GM04503 (cell line): ENCODE measurements at places on chromosomes 11 and 22.

- DNase-seq, result no peak
Measured at GRCh38 chr11:123065621-123066020, 3.7 kb upstream of the HSPA8 start.

GRCh38 chr11:9169595-9170295 lies 78.3 kb upstream of the SCUBE2 start:
- no peak for DNase-seq

DNA sequence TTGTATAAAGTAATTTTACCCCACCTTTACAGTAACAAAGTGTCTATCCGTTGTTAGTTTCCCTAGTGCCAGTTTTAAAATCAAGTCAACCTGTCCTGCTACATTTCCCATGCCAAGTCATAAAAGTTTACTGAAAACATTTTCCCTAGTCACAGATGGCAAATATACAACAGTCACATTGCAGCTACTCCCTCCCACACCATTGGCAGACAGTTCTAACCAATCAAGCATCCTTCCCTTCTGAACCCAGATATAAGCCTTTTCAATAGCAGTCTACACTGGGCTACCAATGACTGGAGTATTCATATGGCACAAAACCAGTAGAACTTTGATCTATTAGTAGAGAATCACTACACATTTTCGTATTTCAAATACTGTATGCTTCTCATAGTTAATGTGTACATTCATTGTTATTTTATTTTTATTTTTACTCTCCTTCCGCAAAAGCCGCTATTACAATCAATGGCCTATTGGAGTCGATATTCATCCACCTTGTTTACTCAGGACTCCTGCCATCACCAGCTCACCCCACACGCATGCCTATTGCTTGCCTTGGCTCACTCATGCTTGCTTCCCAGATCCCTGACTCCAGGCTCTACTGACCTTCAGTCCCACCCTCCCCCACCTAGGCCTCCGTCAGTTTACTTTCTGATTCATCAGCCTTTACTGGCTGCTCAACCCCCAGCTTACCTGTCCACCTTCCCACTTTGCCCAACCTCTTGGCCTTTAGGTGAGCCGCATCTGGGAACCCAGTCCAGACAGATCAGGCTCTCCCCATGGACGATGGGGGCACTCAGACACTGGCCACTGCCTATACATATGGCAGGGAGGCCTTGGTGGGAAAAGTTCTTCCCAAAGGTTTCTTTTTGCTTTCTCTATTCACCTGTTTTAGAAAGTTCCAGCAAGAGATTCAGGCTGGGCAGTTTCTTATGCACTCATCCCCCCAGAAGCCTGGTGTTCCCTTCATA lies 408.4 kb downstream of the SOX6 start:
- DNase-seq, result no peak

DNA sequence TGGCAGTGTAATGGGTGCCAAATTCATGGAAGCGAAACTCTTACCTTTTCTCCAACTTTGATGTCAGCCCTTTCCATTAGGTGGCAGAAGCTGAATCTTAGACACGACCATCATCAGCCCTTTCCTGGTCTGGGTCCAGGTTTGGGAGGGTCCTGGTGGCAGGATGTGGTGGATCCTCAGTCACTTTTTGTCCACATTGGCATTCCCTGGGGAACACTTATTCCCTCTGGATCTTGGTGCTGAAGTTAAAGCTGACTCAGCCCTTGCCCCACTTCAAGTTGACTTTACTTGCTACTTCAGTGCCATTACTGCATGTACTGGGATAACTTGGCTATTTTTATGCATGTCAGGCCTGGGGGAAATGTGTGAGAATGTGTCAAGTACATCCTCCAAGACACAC lies 16.6 kb upstream of the NTM start:
- DNase-seq, result no peak

DNA sequence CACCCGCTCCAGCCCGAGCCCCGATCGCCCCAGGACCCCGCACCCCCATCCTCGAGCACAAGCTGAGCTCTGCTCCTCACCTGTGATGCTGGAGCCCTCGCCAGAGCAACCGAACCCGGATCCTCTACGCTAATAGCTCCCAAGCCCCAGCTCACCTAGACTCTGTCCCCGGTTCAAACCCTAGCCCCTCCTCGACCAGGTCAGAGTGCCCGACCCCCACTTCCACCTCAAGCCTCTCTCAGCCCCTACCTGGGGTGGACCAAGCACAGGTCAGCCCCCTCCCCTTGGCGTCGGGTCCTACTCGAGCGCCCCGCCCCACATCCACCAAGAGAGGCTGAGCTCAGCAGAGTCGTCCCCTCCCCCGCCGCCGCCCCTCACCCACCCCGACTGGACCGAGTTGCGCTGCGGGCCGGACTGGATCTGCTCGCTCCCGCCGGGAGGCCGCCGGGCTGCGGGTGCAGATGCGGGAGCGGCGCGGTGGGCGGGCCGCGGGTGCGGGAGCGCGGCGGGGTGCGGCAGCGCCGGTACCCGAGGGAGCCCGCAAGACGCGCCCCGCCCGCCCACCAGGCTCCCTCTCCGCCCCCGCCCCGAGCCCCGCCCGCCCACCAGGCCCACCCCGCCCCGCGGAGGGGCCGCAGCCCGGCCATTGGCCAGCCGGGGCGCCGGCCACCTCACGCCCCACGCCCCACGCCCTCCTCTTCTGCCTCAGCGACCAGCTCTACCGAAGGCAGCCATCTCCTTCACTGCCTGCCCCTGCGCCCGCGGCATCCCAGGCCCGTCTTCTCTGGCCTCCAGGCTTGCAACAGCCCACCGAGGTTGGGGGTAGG lies 577 bp upstream of the DKK3 start:
- DNase-seq, result no peak

GRCh38 chr22:50529897-50530579 lies at the start of gene TYMP:
Gene TYMP (minus strand): TSS chr22:50530012. CDS start chr22:50529709, 303 bp downstream.
- DNase-seq, result no peak

GRCh38 chr11:121414141-121414913 lies 37.8 kb upstream of the SORL1 start:
- DNase-seq, result no peak

- no peak for DNase-seq
Measured at GRCh38 chr22:26385164-26385563, 43.9 kb upstream of the ASPHD2 start.

- no peak for DNase-seq
Measured at GRCh38 chr22:45254789-45255278, 14.1 kb upstream of the KIAA0930 start.

GRCh38 chr11:123187665-123188507 lies 7.2 kb downstream of the CLMP start:
- no peak for DNase-seq

DNA sequence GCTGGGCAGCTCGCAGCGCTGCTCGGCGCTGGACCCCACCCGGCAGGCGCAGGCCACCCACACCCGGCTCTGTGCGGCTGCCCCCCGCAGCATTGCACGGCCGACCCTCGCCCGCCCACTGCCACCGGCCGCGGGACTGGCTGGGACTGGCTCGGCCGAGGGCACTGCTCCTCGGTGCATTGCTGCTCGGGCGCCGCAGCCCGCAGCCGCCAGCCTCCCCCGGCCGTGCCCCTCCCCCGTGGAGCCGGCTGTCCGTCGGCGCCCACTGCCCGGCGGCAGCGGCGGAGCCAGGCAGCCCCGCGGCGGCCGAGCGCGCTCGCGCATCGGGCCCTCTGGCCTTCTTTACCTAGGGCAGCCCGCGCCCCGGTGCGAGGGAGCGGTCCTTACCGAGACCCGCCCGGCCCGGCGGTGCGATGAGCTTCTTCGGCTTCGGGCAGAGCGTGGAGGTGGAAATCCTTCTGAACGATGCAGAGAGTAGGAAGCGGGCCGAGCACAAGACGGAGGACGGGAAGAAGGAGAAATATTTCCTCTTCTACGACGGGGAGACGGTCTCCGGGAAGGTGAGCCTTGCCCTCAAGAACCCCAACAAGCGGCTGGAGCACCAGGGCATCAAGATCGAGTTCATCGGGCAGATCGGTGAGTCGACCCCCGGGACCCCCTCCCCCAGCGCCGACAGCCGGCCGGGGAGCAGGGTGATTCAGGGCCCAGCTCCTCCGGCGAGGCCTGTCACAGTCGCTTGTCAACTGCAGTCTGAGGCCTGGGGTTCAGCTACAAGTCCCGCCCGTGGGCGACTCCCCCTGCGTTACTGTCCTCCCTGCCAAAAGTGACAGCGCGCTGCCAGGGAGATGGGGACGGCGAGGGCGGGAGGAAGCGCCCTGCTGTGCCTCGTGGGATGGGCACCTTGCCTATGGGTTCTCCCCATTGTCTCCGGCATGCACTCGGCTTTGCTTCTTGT lies 516 bp downstream of the VPS26B start:
- DNase-seq, result no peak

DNA sequence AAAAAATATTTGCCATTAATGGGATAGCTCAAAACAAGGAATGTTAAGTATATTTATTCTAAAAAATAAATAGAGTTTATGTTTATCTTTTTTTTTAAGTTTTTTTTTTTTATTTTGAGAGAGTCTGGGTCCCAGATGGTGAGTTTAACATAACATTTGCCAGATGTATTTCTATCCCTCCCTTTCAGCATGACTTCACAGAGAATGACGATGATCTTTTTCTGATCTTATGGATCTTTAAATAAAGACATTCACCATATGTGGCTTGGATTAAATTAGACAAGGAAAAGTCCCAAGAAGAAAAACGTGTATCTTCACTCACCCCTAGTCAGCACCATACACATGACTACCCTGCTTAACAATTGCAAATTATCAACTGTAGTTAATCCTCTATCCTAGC lies 839.8 kb upstream of the CNTN5 start:
- no peak for DNase-seq

DNA sequence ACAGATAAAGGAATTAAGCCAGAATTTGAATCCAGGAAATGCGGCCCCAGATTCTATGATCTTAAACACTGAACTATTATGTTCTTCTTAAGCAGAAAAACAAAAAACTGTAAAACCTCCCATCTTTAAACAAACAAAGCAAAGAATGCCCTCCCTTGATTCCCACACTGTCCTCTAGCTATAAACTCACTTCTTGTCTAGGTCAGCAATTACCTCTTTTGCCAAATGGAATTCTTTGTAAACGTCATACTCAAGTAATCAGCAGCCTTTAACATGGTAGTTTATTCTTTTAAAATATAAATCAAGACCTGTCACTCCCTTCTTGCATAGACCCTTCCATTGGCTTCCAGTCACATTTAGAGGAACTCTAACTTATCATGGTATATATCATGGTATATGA lies 958.9 kb upstream of the CNTN5 start:
- DNase-seq, result no peak

DNA sequence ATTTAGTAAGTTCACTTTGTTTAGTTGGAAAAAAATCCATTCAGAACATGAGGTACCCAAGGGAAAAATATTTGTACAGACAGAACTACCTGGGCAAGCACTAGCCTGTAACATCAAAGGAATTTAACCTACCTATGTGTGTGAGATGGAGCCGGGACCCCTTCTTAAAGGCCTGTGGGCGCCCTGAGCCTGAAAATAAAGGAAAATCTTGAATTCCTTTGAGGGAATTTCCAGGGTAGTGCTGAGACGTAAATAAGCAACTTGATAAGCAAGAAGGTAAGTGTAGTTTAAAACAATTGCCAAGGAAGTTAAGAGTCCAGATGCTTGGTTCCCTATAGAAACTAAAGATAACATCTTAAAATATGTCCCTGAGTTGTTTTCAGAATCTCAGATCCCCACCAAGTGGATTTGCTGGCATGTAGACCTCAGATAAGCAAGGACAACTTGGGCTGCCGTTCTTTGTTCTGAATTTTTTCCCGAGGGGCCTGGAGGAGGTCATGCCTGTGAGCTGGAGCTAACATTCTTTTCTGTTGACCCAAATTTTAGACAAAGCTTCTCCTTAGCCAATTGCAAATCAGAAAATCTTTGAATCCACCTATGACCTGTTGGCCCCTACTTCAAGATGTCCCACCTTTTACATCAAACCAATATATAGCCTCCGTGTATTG lies 31.0 kb downstream of the MED17 start:
- DNase-seq, result no peak

- DNase-seq, result no peak
Measured at GRCh38 chr11:83572581-83573496, 286.7 kb upstream of the CCDC90B start.
